NCI-H1930 (cell line): ENCODE measurements at places on chromosomes 1 and 21.

- no peak for DNase-seq
Observed at GRCh38 chr1:160522136-160522535, 919 bp downstream of the SLAMF6 start.

DNA sequence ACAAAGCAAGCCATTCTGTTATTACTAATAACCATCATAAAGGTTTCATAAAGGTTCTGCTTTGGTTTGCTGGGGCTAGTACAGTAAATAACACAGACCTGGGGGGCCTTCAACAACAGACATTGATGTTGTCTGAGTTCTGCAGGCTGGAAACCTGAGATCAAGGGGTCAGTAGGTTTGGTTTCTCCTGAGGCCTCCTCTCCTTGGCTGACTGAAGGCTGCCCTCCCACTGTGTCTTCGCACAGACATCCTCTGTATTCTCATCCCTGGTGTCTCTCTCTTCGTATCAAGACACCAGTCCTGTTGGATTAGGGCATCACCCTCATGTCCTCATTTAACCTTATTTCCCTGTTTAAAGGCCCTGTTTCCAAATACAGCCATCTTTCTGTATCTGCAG lies 37.3 kb downstream of the HUNK start:
- no peak for DNase-seq

DNA sequence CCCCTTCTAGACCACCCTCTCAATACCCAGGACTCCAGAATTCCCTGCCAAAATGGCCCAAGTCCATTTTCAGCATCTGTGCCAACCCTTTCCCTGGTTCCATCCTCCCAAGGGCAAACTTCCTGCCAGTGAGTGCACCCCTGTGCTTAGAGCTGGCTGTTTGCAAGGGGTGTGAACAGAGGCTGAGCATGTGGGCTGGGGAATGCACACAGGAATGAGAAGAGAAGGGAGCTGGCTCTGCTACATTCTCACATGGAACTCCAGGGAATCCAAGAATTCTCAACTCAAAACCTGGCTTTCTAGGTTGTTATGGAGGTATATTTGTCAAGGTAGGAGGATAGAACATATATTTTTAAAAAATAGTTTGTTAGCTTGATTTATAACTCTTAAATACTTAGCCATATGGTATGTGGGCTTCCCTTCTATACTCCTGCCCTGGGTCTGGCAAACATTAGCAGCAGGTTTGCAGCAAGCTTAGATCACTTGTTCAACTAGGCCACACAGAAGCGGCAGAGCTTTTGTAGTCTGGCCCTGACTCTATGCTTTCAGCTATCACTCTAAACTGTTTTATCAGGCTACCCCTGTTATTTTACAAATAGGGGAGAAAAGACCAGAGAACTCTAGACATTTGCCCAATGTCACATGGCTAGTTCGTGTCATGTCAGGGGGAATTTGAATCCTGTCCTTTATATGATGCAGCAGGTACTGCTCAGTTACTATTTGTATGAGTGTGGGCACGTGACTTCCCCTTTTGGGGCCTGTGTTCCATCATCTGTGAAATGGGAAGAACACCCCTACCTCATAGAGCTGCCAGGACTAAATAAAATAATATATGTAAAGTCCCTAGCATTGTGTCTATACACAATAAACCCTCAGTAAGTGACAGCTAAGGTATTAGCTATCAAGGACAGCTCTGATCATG lies 8.1 kb upstream of the STMN1 start:
- DNase-seq, result no peak

- no peak for DNase-seq
Observed at GRCh38 chr1:184896000-184896399, 78.3 kb downstream of the NIBAN1 start.

- no peak for DNase-seq
Observed at GRCh38 chr1:44103270-44104131, 15.1 kb upstream of the KLF17 start.

GRCh38 chr21:35614396-35614921 lies 445.9 kb downstream of the SETD4 start:
- no peak for DNase-seq

GRCh38 chr1:77319036-77319705 lies 37.4 kb downstream of the AK5 start:
- no peak for DNase-seq

DNA sequence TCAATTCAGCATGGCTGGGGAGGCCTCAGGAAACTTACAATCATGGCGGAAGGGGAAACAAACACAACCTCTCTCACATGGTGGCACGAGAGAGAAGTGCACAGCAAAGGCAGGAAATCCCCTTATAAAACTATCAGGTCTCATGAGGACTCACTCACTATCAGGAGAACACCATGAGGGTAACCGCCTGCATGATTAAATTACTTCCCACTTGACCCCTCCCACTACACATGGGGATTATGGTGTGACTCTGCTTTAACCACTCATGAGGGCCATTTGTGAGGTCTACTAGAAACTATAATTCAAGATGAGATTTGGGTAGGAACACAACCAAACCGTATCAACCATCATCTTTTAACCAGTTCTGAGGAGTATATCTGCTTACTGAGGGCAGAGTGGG lies 387.4 kb upstream of the NFIA start:
- no peak for DNase-seq

- DNase-seq, result no peak
Observed at GRCh38 chr1:9400425-9401079, 107.9 kb downstream of the SPSB1 start.
